ENCODE measurements at places on chromosomes 12 and 14.

DNA sequence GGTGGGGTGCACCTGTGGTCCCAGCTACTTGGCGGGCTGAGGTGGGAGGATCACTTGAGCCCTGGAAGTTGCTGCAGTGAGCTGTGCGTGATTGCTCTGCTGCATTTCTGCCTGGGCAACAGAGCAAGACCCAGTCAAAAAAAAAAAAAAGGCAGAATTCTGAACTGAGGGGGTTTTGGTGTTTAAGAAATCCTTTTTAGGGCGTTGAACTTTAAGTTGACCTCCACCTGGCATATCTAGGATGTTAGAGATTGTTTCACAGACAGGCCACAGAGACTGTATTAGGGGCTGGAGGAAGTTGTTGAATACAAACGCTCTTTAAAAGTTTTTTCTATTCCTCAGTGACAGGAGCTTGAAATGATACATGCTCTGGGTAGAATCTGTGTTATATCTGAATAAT, 60.5 kb downstream of the FBXW8 start:
- no peak for DNase-seq

DNA sequence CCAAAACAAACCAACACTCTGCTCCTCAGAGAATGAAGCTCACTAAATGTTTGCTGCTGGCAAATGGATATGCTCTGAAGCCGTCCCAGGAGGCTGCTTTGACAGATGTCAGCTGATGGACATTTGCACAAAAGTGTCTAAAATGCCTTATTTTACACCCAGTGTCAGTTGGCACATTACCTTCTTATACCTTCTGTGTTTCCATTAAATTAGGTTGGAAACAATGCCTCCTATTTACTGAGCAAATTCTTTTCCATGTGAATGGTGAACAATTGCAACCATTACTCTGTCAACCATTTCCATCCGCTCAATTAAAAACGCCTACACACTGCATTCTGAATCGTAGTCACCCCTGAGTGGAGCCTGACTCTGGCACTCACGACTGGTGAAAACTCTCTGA, 1679.9 kb upstream of the FLRT2 start:
- DNase-seq: no peak

GRCh38 chr12:92968176-92968813, 39.2 kb upstream of the EEA1 start:
- no peak for DNase-seq

DNA sequence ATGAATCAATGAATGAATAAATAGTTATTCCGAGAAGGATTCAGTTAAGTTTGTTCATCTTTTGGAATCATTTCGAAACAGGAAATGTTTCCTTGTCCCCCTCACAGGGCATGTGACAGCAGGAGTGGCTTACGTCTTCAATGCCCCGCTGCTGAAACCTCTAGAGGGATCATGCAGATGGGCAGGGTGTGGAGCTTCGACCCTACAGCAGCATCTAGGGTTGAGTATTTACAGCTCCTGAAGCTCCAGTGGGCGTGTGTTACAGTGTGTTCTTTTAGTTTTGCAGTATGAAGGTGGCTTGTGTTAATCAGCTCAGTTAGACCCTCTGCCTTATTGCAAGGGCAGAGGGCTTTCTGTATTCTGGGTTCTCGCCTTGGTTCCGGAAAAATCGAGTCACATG, 2.6 kb downstream of the NAV3 start:
- DNase-seq: no peak

- no peak for DNase-seq
These were observed 1638.7 kb upstream of the SEL1L start for GRCh38 chr14:83172363-83172762.
